CD4-positive, alpha-beta T cell (primary cell): ENCODE measurements at places on chromosomes 2 and 18.

- no peak for DNase-seq
Observed at GRCh38 chr18:51568151-51568550, 370.7 kb upstream of the MEX3C start.

- no peak for DNase-seq
Observed at GRCh38 chr2:39510140-39510539, 73.1 kb upstream of the MAP4K3 start.

DNA sequence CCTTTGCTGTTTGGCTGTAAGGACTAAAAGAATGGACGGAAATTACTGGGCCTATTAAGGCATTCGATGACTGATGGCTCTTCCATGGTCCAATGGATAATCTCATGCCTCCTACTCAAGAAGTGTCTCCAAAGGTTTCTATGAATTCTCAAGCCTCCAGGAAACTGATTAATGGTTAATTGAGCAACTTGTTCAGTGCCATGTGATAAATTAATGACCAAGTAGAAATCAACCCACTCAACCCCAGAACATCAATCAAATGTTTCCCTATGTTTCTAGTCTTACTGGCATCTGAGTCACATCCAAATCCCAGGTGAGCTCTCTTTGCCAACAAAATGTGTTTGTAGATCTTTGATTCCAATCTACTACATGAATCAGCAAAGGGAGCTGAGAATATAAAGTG lies 103.6 kb downstream of the NXPH2 start:
- no peak for DNase-seq

DNA sequence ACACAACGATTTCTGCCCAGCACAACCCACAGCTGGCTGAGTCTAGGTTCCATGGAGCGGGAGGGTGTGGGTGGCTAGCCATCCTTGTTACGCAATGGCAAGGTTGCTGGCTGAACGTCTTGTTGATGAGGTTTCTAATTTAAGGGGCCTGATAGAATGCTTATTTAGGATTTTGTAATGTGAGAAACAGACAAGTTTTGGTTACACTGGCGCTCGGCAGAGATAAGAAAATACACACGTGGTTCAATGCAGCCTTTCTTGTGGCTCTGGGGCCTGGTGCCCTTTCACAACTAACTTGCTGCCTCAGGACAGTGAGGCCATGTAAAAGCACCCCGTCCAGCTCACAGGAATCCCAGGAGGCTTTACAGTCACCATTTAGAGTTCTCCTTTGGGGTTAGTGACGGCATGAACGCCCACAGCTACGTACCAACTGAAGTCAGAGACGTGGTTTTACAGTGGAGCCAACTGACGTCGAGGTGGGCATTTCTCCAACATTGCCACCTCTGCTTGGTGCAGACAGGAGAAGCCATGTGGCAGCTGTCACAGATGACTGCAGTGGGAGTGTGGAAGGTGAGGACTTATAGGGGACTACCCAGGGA lies 29.7 kb upstream of the PIEZO2 start:
- no peak for DNase-seq

GRCh38 chr2:8303322-8303832 lies 378.5 kb upstream of the ID2 start:
- peak; percentile 60 for DNase-seq

- no peak for DNase-seq
Observed at GRCh38 chr18:61823595-61823994, 69.2 kb downstream of the RNF152 start.

GRCh38 chr2:147523415-147523814 lies 321.4 kb upstream of the ACVR2A start:
- DNase-seq, result no peak

DNA sequence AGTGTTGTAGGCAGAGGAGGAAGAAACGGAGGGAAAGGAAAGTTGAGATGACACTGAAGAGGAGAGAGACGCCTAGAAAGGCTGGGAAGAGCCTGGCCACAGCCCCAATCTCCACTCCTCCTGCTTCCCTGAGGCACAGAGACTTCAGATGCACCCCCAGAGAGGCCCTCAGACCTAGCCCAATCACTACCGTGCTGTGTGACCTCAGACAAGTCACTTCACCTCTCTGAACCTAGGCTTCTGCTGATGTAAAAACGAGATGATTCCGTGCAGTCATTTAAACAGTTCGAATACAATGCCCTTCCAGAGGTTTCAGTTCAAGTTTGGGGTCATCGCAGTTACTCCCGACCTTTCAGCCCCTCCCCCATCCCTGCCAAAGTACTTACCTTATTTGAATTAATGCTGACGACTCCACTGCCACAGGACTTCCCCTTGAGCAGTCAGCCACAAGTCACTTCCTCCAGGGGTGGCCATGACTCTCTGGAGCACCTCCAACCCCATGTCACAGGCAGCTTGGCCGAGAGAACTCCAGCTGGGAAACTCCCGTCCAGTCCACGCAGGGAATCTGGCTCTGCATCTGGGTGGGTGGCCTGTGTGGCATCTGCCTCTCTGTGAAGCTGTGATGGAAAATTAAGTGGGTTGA lies 105.2 kb upstream of the ID2 start:
- no peak for DNase-seq

GRCh38 chr2:189538402-189538801 lies 42.2 kb downstream of the SLC40A1 start:
- DNase-seq, result no peak

GRCh38 chr18:12868576-12868975 lies 15.5 kb downstream of the PTPN2 start:
- DNase-seq, result no peak

DNA sequence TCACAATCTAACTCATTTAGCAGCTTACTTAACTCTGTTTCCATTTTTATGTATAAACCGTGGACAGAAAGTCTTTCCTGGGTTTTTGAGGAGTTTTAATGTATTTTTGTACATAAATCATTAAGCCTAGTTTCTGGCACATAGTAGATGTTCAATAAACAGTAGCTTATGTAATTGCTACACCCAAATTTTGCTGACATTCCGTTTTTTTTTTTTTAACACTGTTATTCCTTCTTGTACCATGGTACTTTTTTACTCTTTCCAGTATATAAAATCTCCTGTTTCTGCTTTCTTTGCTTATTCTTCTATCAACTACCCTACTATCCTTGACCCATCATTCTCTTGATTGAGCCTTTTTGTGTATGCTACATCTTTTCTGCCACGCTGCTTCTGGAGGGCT lies 1151.3 kb upstream of the CRIM1 start:
- DNase-seq, result no peak

GRCh38 chr2:18345848-18346247 lies 214.6 kb downstream of the RDH14 start:
- DNase-seq, result no peak

- peak; percentile 15 for DNase-seq
Observed at GRCh38 chr18:3262234-3263131, 550 bp downstream of the MYL12B start.

- DNase-seq, result no peak
Observed at GRCh38 chr2:182432051-182432450, 5.2 kb upstream of the PDE1A start.
